ENCODE measurements at places on chromosomes 2 and 18.

DNA sequence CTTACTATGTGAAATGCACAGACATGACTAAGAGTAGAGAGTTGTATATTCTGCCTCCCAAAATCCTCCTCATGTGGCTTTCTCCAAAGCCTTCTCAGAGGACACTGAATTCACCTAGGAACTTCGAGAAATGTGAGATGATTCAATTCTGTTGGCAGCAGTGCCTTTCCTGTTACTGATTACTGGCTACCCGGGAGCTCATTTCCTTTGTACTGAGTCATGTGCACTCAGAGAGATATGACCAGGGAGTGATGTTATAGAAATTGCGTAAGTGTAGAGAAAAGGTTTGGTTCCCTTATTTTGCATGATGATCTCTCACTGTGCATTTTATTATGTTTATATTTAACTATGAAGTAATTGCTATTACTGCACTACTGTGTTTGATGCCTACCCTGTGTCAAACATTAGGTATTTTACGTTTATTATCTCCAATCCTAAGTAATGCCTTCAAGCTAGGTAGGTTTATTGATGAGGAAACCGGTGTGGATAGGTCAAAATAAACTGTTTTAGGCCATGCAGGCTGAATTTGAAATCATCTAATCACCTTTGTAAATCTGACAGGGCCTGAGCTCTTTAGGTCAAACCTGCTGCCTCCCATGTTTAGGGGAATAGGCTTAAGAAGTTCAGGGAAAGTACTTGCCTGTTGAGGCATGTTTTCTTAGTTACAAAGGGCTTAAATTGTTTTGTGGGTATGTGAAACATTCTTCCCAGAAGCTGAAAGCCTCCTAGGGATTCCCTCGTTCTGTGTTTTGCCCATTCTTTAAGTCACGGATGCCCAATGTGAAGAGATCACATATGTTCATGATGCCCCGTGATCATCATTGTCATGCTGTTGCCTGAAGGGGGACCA, 86.8 kb downstream of the FMNL2 start:
- H3K4me1 ChIP-seq = peaks cover 8% of the 10 kb centered on the region
- H3K36me3 ChIP-seq = no peaks in the 10 kb centered on the region
- DNase-seq = no peak
- H3K27me3 ChIP-seq = peaks cover 15% of the 10 kb centered on the region
- no peak overlapping the region for H3K4me3 ChIP-seq

- no peak overlapping the region for H3K27ac ChIP-seq
- peaks cover 16% of the 10 kb centered on the region for H3K4me1 ChIP-seq
- no peak for DNase-seq
- no peaks in the 10 kb centered on the region for H3K36me3 ChIP-seq
These were observed 63.6 kb upstream of the ATL2 start for GRCh38 chr2:38440655-38441054.

GRCh38 chr2:76120176-76120575, 409.5 kb upstream of the GCFC2 start:
- DNase-seq = no peak
- no peaks in the 10 kb centered on the region for H3K36me3 ChIP-seq
- no peaks in the 10 kb centered on the region for H3K4me1 ChIP-seq
- no peak overlapping the region for H3K4me3 ChIP-seq

GRCh38 chr2:49861821-49862220, 707.5 kb upstream of the FSHR start:
- H3K4me3 ChIP-seq = no peak overlapping the region
- no peaks in the 10 kb centered on the region for H3K36me3 ChIP-seq
- H3K4me1 ChIP-seq = no peaks in the 10 kb centered on the region
- no peak for DNase-seq
- no peaks in the 10 kb centered on the region for H3K27me3 ChIP-seq

DNA sequence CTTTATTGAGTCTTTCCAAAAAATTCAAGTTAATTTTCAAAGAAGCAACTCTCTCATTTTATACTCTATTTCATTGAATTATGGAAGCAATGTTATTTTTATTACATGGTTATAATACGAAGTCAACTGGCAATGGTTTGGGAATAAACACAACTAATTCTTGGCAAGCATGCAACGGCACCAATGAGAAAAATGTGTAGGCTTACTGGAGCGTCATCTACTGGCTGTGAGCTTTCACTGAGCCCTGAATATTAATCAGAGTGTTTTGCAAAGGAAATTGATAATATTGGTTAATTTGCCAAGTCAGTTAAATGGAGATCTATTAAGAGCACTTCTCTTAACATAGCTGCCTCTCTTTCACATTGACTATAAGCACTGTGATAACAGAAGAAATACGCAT, 163.9 kb downstream of the IKZF2 start:
- peaks cover 2% of the 10 kb centered on the region for H3K27me3 ChIP-seq
- H3K36me3 ChIP-seq = no peaks in the 10 kb centered on the region
- no peak overlapping the region for H3K4me3 ChIP-seq

DNA sequence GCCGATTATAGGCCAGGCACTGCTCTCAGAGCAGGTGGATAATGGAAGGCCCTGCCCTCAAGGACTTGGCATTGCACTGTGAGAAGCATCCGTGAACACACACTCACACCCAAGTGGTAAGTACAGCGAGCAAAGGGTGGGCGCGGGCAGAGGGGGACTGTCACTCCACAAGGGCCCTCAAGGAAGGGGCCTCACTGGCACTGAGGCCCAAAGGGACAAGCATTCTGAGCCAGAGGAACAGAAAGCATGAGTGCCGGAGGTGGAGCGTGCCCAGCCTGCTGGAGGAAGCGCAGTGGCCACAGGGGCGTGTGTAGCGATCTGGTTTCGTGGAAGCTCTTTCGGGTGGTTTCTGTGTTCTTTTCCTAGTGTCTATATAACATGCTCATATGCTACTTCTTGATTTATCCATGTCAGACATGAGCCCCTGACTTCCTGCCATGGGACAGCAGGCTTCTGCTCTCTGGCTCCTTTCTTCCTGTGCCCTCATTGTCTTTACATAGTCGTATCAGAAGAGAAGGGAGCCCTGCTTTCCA, 132.7 kb upstream of the ASB18 start:
- H3K4me1 ChIP-seq = no peaks in the 10 kb centered on the region
- H3K27ac ChIP-seq = no peak overlapping the region
- H3K36me3 ChIP-seq = no peaks in the 10 kb centered on the region
- DNase-seq = no peak
- no peak overlapping the region for H3K4me3 ChIP-seq

DNA sequence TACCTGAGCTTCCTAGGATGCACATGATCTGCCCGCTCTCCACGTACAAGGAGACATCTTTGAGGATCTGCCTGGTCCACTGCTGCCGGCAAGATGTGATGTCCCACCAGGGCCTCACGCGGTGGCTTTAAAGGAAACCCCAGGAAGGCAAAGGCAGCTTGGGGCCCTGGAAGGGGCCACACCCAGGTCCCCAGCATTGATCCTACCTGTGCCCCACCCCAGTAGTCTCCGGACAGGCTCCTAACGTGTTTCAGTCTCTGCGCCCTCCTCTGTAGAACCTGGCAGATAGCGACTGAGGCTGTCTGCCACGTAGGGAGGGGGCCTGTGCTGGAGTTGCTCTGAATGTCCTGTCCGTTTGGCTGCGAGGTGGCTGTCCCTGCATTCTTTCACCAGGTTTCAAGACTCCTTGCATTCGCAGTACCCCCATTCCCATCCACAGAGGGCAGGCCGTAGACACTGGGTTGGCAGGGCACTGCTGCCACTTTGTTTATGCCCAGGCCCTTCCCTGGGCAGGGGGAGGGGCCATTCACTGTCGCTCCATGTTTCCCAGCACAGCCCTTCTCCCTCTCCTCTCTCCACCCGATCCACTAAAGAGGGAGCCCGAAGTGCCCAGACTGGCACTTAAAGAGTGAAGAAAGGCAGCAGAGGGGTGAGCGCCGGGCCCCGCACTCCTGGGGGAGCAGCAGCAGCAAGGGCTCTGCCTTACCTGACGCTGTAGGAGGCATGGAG, 644 bp downstream of the ABCG5 start:
- H3K27ac ChIP-seq = no peak overlapping the region
- no peak overlapping the region for H3K4me3 ChIP-seq
- DNase-seq = no peak
- no peaks in the 10 kb centered on the region for H3K36me3 ChIP-seq
- no peaks in the 10 kb centered on the region for H3K4me1 ChIP-seq
- H3K27me3 ChIP-seq = peaks cover 7% of the 10 kb centered on the region

DNA sequence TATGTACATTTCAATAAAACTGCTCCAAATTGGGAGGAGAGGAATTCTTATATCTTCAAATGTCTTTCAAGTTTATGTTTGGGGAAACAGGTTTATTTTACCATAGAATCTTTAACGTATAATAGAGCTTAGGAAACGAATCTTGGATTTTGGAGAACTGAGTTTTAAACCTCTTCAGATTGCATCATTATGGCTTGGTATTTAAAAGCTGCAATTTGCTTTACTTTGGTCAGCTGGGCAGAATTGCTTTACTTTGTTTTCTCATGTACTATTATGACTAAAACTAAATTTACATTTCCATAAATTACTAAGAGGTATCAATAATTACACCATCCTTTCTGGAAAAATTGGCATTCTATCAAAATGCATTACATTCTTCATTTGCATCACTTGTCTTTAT, 54.6 kb downstream of the BAZ2B start:
- no peak for DNase-seq
- no peaks in the 10 kb centered on the region for H3K36me3 ChIP-seq
- no peaks in the 10 kb centered on the region for H3K4me1 ChIP-seq
- no peaks in the 10 kb centered on the region for H3K27me3 ChIP-seq
- H3K27ac ChIP-seq = no peak overlapping the region

DNA sequence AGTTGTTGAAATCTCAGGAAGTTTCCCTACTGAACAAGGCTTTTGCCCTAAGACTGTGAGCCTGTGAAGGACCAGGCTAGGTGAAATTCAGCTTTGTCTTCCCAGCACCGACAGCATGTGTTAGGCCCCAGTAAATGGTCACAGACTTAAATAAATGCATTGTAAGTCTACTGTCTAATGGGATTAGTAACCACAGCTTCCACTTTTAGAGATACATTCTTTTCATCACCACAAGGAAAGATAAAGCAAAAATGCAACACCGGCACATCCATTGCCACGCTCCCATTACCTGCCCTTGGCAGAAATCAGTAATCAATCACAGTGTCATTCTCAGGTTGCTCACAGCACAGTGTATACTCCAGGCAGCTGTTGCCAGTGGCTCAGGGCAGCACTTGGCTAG, 59.3 kb downstream of the CRACDL start:
- no peak for DNase-seq
- peaks cover 2% of the 10 kb centered on the region for H3K27me3 ChIP-seq
- no peaks in the 10 kb centered on the region for H3K4me1 ChIP-seq
- H3K27ac ChIP-seq = no peak overlapping the region
- H3K4me3 ChIP-seq = no peak overlapping the region
- H3K36me3 ChIP-seq = no peaks in the 10 kb centered on the region

DNA sequence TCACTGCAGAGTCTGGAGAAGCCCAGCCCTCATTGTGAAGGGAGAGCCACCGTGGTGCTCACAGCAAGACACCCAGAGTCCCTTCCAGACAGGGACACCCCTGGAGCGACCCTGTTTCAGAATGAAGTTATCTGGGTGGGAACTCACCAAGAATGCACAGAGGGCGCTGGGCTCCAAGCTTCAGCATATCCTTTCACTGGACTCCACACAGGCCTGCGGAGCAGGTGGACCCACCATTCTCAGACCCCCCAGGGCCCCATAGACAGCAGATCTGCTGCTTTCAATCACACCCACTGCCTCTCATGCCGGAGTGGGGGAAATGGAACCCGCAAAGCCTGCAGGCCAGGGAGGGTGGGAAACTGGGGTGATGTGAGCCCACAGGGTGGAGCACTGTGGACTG, 87.8 kb downstream of the RRM2 start:
- no peak overlapping the region for H3K27ac ChIP-seq

- DNase-seq = no peak
- H3K27me3 ChIP-seq = peaks cover 3% of the 10 kb centered on the region
- peaks cover 10% of the 10 kb centered on the region for H3K4me1 ChIP-seq
- H3K36me3 ChIP-seq = no peaks in the 10 kb centered on the region
- no peak overlapping the region for H3K27ac ChIP-seq
These were observed 166.2 kb downstream of the FTCDNL1 start for GRCh38 chr2:199684832-199685231.

DNA sequence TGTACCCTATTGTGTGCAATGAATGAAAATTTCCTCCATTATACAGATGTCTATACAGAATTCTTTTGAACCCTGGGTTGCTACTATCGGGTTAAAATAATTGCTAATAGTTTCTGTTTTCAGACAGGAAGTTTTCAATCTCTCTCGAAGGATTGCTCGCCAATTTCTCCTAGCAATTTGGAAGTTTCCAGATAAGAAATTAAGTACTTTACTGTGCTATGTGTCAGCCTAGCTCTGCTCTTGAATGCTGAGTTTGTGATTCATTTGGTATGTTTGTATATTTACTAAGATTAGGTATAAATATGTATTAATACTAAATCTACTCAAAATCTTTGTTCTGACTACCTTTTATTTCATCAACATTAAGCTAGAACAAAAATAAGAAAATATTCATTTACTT, 74.6 kb upstream of the ARL5A start:
- no peaks in the 10 kb centered on the region for H3K36me3 ChIP-seq
- no peak overlapping the region for H3K4me3 ChIP-seq
- no peak for DNase-seq
- H3K27ac ChIP-seq = no peak overlapping the region
- no peaks in the 10 kb centered on the region for H3K4me1 ChIP-seq
